ENCODE measurements at places on chromosomes 2 and 18. TPM values are rescaled to one million over a fixed set of nuclear protein-coding genes. Genes with fewer than 3 reads are reported as not detected.

Gene LRRTM1
- not detected for polyA plus RNA-seq

DNA sequence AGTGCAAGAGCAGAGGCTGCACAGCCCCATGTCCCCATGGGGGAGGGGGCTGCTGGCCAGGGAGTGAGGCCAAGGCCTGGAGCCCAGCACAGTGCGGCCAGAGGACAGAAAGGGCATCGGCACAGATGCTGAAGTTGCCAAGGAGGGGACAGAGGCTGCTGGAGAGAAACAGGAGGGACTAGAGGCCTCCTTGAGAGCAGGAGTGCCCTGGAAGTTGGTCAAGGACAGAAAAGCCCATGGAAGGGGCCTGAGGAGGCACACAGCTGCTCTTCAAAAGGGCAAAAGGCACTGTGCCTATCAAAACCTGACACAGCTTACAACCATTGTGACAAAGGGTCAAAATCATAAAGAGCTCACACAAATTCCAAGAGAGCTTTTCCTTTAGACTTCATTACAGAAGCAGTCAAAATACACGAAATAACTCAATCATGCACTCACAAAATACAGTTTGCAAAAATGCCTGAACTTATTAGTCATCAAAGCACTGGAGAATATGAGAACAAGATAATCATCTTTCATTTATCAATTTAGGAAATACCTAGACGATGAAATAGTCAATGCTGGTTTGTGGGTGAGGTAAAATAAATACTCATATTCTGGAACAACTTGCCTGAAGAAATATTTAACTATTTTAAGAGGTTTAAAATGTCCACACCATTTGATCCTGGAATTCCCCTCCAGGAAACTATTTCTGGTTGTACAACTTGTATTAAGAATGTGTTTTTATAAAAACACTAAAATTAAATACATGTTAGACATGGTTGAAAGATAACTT lies 79.6 kb downstream of the USP40 start:
- no peak for DNase-seq

DNA sequence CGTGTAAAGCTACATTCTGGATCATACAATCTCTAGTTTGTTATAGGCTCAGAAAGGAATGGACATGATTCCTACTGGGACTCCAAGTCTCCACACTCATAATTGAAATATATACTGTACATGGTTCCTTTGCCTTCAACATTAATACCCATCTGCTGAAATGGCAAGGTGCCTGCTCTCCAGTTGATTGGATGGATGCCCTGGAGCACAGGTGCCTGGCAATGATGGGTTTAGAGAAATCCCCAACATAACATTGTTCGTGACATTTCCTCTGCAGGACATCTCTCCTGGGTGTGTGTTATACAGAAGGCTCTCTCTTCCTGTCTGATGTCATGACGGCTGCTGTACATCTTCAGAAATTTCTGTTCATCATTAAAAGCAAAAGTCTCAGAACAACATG lies 449.7 kb upstream of the CWC22 start:
- DNase-seq: no peak

- DNase-seq: no peak
These were observed 163.7 kb upstream of the TNP1 start for GRCh38 chr2:217023611-217024010.

- no peak for DNase-seq
These were observed 111.8 kb upstream of the CNTNAP5 start for GRCh38 chr2:123913143-123913735.

GRCh38 chr18:45788861-45789260 lies 36.6 kb upstream of the SIGLEC15 start:
- no peak for DNase-seq

Gene C1D
- polyA plus RNA-seq: 41.5 TPM

Gene SLC19A3
- polyA plus RNA-seq: 81.5 TPM

- DNase-seq: no peak
These were observed 205.7 kb upstream of the ZSWIM2 start for GRCh38 chr2:187054501-187055319.

- DNase-seq: no peak
These were observed 2.3 kb downstream of the INHBB start for GRCh38 chr2:120348134-120348736.

Gene GBX2
- polyA plus RNA-seq: not detected

- DNase-seq: peak; percentile 47
These were observed 9.7 kb downstream of the ITGA4 start for GRCh38 chr2:181466661-181467576.

Gene SF3B1
- 215 TPM for polyA plus RNA-seq

Gene ZFAND2B
- polyA plus RNA-seq: 182 TPM

DNA sequence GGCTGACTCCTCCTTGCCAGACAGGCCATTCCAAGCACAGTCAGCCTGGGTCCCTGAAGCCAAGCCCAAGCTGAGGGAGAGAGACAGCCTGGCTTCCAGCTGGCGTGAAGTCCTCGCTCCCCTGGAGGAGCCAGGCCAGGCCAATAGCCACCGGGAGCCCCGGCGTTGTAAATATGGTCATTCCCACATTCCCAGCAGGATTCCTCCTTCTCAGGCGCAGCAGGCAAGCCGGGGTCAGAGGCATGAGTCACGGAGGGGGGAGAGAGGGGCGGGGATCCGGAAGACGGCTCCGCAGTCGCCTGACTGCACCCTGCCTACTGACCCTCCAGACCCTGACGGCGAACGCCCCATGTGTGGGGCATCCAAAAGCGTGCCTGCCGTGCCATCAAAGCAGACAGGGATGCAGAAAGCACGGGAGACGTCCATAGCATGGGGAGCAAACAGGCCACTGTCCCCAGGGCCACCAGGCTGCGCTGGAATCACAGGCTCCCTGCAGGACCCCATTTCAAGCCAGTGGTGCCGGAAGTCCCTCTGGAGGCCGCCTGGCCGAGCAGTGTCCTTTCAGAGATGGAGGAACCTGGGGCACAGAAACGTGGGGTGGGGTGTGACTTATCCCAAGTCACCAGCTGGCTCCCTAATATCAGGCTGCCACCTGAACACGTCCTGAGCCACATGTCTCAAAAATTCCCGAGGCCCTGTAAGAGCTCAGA lies 48.2 kb downstream of the TWIST2 start:
- no peak for DNase-seq

- DNase-seq: peak; percentile 26
These were observed 15.8 kb downstream of the TMEM200C start for GRCh38 chr18:5879479-5879882.

Gene CNGA3
- not detected for polyA plus RNA-seq

DNA sequence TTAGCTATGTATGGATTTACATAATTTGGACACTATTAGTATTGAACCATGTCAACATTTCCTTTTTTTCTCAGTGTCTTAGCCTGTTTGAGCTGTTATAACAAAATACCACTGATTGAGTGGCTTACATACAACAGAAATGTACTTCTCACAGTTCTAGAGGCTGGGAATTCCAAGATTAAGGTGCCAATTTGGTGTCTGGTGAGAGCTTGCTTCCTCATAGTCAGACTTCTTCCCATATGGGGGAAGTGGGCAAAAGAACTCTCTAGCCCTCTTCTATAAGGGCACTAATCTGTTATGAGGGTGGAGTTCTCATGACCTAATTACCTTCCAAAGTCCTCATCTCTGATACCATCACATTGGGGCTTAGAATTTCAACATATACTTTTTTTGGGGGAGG lies 12.6 kb downstream of the ZNF804A start:
- peak; percentile 8 for DNase-seq

DNA sequence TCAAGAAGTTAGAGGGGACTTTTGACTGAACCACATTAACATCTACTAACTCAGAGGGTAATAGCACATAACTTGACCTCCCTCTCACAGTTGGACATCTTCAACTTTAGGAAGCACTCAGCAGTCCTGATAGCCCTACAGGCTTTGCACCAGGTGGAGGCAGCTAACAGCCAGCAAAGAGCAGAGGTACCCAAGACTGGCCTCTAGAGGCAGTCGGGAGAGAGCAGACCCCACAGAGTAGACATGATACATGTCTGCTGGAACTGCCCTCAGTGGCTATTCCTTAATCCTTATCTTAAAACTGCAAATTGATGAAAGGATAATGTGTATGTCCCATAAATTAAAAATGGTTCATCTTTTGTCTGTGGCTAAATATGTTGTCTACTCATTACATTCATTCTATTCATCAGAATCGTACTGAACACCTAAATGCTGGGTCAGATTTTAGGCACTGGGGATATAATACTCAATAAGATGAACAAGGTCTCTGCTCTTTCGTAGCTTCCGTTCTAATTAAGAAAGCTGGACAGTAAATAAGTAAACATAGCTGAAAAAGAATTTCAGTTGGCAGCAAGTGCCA lies 49.8 kb downstream of the CAB39 start:
- peak; percentile 20 for DNase-seq

- peak; percentile 16 for DNase-seq
These were observed 195.5 kb downstream of the L3MBTL4 start for GRCh38 chr18:6219116-6219717.

- no peak for DNase-seq
These were observed 36.7 kb upstream of the ST8SIA5 start for GRCh38 chr18:46793565-46793964.

- no peak for DNase-seq
These were observed 213.4 kb downstream of the STK39 start for GRCh38 chr2:168033966-168034365.

Gene MATN3
- 0.25 TPM for polyA plus RNA-seq

GRCh38 chr2:223314811-223315210 lies 262.8 kb downstream of the KCNE4 start:
- no peak for DNase-seq

GRCh38 chr2:33074197-33074596 lies 127.4 kb downstream of the LTBP1 start:
- DNase-seq: no peak

Gene UBE2E3
- polyA plus RNA-seq: 61.3 TPM

Gene EMILIN2
- 1.1 TPM for polyA plus RNA-seq

- no peak for DNase-seq
These were observed 382.6 kb downstream of the EPHA4 start for GRCh38 chr2:221189431-221190067.

DNA sequence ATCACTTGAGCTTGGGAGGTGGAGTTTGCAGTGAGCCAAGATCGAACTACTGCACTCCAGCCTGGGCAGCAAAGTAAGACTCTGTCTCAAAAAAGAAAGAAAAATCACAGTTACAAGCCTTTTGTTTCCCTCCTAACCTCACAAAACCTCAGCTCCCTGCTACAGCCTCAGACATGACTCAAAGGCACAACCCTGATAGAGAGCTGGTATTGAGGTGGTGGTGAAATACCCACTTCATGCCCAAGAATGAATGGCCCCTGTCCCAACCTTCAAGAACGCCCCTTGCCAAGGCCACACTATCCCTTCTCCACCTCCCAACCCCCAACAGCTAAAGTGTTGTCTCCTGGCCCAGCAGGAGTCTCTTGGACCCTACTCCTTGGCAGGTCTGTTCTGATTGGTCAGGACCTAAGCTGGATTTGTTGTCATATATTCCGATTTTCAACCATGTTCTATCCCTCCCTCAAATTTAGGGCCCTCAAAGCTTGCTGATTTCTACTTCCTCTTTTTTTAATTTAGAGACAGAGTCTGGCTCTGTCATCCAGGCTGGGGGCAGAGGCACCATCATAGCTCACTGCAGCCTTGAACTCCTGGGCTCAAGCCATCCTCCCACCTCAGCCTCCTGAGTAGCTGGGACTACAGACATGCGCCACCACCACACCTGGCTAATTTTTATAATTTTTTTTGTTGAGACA lies 61.9 kb upstream of the BZW1 start:
- no peak for DNase-seq

- peak; percentile 56 for DNase-seq
These were observed 96.7 kb upstream of the COPS8 start for GRCh38 chr2:236988690-236989624.

- no peak for DNase-seq
These were observed 22.5 kb downstream of the SH3RF3 start for GRCh38 chr2:109151519-109151918.

Gene DLGAP1
- polyA plus RNA-seq: 0.47 TPM

Gene ZNF516
- 15.9 TPM for polyA plus RNA-seq

DNA sequence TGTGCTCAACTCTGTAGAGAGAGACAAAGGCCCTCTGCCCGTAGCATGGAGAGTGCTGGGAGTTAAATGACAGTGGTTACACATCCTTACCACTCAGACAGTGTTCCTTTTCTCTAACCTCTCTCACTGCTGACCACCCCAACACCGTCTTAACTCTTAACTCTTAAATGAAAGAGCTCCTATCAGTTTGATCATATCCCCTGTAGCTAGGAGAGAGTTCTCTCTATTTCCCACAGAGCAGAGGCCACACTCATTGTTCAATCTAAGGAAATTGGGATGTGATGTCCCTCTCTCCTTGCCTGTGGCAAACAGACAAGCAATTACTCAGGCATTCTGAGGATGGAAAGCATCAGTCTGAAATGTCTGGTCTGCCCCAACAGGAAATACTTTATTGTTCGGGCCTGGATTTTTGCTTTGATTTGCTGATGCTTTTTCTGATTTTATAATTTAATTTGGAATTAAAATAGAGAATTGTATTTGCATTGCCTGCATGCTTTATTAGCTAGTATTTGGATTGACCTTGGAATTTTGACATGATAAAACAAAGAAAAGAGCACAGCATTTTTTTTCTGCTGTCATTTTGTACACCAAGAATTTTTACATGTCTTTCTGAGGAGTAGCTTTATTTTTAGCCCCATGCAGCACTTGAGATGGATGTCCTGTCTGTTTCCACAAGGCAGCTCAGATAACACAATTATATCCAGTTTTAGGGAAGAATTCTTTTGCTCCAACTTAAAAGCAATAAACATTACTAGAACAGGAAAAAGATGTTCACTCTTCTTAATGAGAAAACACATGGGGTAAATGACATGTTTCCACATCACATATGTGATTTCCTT lies 27.7 kb upstream of the IER3IP1 start:
- no peak for DNase-seq

All from small intestine (tissue), 16 donors.